ENCODE measurements at places on chromosomes 7 and 10.
A peak's percentile ranks its signal among the peaks of the same experiment; 100 is the strongest.

DNA sequence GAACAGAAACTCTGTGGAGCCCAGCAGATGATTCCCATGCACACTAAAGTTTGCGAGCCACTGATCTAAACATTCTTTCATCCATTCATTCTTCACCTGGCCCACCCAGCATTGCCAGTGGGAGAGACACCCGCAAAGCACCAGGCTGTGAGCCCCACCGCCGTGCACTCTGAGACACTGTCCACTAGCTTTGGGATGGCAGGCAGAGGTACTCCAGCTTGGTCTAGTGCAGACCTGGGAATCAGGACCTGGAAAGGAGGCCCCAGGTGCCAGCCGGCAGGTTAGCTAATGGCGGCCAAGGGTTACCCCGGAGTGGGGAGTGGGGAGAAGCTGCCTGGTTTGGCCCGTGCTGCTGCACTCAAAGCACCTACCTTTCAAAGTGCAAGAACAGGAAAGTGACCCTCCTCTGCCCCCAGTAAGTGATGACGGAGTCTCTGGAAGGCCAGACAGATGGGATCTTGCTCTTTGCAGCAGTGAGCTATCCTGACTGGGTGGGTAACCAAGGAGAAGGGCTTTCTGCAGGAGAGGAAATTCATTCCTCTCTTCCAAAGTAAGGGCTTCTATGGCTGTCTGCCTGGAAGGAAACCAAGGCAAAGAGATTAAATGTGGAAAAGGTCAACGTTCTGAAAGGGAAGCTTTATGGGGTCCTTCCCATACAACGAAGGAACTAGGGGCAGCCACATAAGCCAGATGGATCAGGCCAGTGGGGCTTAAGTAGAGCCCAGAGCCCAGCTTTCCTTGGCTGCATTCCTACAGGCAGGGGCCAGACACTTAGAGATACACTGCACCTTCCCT, 74.2 kb upstream of the LRRC4 start:
- no peak for DNase-seq

DNA sequence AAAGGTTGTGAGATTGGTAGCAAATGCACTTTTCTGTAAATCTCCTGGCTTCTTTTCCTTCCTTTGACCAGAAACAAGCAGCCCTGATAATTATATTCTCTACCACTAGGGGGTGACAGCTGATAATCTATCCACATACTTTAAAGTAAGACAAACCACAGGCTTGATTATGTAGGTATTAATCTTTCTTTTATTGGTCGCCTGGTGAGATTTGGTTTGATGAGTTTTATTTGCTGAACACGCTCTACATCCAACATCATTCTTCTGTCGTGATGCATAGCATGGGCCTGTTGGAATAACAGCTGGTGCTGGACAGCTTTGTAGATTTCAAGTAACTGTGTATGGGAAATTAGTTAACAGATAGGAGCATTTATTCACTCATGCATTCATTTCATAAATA, 63.5 kb downstream of the ZNF365 start:
- DNase-seq, result peak; percentile 27

DNA sequence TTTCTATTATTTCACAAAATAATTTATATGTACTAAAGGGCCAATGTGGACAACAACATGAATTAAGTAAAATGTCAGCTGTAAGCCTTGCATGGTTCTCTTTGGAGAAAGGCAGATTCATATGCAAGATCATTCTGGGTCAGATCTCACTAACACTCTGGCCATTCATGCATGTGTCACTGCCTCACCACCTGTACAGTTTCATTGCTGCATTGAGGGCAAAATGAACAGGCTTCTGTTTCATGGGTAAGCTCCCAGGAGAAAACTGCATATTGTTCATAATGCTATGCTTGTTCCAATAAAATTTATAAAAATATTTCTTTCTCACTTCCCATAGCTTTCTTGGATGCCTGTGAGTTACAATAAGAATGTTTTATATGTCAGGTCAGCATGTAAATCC, 275.2 kb downstream of the ZNF248 start:
- no peak for DNase-seq

GRCh38 chr7:148108381-148108780, 482.2 kb upstream of the C7orf33 start:
- DNase-seq, result no peak

- no peak for DNase-seq
Measured at GRCh38 chr10:124005091-124005490, 88.3 kb downstream of the CHST15 start.

GRCh38 chr7:102119213-102119651, 167.4 kb upstream of the SH2B2 start:
- DNase-seq, result no peak

DNA sequence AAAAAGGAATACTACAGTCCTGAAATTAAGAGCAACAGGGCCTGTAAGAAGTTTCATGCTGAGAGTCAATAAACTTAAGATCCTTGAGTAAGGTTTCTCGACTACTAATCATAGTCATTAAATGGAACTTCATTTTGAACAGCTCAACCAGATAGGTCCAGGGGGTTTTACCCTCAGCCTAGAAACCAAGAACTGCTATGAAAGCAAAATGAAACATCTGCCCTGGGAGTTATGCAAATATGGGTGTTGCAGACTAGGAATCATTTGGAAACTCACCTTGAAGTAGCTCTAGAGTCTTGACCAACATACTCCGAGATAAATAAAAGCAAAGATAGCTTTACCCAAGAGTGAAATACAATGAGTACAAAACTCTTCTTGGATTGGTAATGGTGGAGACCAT, 128.0 kb downstream of the HGF start:
- DNase-seq, result no peak

- no peak for DNase-seq
Measured at GRCh38 chr7:148697256-148698006, 1.3 kb upstream of the CUL1 start.

GRCh38 chr10:48306870-48307710, 613 bp downstream of the MAPK8 start:
- DNase-seq, result peak; percentile 71

- no peak for DNase-seq
Measured at GRCh38 chr10:102397222-102398171, 2.0 kb downstream of the NFKB2 start.

GRCh38 chr10:97761331-97761865, 10.4 kb downstream of the SFRP5 start:
- no peak for DNase-seq

- no peak for DNase-seq
Measured at GRCh38 chr7:96349572-96349971, 27.7 kb upstream of the SLC25A13 start.

DNA sequence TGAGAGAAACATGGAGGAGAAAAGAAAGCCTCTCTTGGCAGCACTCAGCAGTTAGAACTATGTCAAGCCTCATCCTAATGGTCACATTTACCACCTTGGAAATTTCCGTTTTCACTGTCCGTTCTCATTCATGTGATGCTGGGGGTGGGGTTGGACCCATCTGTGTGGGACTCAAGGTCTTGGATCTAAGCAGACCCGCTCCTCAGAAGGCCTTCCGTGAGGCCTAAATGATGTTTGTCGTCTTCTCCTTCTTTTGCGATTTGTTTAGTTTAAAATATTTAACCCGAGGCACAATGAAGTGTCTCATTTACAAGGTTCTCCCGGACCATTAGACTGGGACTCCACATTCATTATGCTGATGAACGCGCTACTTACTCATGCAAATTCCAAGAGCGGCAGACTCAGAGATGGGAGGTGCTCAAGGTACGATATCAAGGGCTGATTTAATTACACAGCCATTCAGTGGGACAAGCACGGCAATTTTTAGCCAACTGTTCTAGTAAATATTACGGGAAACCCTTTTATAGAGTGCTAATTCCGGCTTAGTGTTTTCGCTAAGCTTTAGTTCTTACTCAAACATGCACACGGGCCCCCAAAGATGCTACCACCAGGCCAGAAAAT, 109.1 kb upstream of the EFCAB10 start:
- DNase-seq, result no peak

DNA sequence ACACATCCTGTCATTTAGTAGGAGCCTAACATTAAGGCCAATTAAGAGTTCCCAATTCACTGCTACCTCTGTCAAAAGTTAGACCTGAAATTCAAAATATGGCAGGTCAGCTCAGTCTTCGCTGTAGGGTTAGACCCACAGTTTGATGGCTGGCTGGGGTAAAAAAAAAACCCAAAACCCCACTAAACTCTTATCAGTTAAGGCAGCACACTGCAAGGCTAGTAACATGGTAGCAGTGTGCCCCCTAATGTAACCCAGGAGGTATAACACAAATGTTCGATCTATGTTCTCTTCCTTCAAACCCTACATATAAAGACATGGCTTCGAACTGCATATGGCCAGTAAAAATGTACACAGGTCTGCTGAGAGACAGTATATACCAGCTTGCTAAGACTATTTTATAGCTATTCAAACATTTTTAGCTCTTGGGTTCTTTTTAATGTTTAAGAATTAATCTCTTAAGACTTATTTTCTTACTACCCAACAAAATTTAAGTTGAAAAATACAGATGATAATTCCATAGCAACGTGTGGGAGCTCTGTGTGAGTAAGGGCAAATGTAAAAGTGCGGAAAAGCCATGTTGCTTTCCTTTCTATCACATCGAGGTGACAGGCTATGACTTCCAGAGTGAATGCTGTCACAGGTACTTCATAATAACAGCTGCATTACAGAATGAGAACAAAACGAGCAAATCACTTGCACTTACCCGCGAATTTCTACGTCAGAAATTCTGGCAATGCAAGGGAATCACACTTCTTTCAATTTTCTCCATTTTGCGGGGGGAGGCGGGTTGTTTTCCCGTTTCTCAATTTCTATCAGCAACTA, 168.4 kb upstream of the IMMP2L start:
- no peak for DNase-seq

GRCh38 chr7:103113164-103113563, 35.7 kb downstream of the NAPEPLD start:
- no peak for DNase-seq

GRCh38 chr10:95832216-95833041, 75.3 kb upstream of the CC2D2B start:
- no peak for DNase-seq

- no peak for DNase-seq
Measured at GRCh38 chr7:20310963-20311742, 19.5 kb upstream of the ITGB8 start.

- no peak for DNase-seq
Measured at GRCh38 chr7:27046854-27047549, 48.8 kb downstream of the HOXA1 start.

- DNase-seq, result no peak
Measured at GRCh38 chr7:63998549-63998948, at the start of gene ZNF722. Gene ZNF722, plus strand, starts transcription at chr7:63998849. Its CDS starts 113 bp downstream, at chr7:63998962.

- no peak for DNase-seq
Measured at GRCh38 chr7:96589038-96589437, 120.6 kb downstream of the SEM1 start.

DNA sequence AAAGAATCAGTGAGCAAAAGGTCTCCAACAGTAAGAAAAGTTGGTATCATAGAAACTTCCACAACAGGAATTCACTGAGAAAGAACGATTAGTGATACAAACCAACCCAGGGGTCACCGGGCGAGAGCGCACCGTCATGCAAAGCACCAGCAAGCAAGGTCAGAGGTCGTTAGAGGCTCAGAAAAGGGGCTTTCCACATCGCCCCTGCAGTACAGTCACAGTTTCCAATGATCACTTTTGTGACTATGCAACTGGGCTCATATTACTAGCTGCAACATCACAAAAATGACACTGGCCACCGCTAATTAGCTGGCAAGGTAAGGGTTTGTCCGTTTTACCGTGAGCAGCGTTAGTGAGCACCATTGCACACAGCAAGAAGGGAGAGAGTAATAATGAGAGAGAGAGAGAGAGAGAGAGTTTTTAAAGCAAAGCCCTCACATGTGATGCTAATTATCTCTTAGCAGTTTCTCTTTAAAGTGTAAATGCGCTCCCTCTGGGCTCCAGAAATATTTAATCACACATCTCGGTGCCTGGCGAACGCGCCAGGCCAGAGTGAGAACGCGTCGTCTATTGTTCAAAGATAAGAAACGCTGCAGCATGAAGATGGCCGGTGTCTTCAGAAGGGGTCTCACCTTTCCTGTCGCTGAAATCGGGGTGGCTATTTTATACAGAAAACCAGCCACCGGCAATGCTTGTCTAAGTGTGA, 237.5 kb downstream of the DNAJB6 start:
- no peak for DNase-seq

GRCh38 chr7:125059861-125060456, 130.3 kb upstream of the POT1 start:
- DNase-seq, result no peak

GRCh38 chr10:120460186-120460585, 3.2 kb downstream of the PLPP4 start:
- DNase-seq, result no peak

DNA sequence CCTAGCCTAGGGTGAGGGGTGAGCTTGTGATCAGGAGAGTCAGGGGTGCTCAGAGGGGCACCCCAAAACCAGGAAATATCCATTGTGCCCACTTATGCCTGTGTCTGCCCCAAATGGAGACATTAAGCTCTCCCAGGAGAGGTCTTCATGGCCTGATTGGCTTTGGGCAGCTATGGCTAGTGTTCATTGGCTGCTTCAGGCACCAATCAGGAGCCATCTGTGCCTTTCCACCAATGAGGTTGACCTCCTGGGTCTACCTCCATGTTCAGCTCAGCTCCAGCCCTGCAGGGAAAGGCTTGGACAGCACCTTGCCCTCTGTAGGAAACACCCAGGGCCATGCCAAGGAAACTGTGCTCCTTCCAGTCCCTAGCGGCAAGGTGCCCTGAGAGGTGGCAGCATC, 23.9 kb upstream of the HSPB1 start:
- DNase-seq, result no peak

- DNase-seq, result no peak
Measured at GRCh38 chr7:27825891-27826290, 85.9 kb downstream of the TAX1BP1 start.

GRCh38 chr10:28839600-28840007, 162.3 kb downstream of the BAMBI start:
- no peak for DNase-seq

- no peak for DNase-seq
Measured at GRCh38 chr10:77601488-77601887, 36.1 kb downstream of the KCNMA1 start.

GRCh38 chr7:127782654-127783559, 130.9 kb downstream of the SND1 start:
- DNase-seq, result no peak

DNA sequence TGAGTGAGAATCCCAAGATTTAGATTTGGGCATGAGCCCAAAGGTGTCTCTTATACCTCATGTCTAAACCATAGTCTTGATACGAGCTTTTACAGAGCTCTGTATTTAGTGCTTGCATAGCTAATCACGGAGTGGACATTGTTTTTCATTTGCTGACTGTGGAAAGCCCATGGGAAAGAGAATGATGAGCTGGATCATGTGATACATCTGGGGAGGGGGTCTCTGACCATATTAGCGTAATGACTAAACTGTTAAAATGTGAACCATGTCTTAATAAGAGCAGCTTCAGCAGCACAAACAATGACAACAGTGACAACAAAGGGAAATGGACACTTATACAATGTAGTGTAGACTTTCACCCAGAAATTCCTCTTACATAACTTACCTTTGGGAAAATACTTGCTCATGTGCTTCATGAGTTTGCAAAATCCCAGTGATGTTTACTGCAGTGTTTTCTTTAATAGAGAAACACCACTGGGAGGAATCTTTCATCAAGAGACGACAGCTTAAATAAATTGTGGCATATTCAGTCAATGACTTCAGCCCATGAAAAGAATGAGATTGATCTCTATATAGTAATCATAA, 44.0 kb upstream of the ITGB1 start:
- no peak for DNase-seq
